Type B pancreatic cell (in vitro differentiated cells): ENCODE measurements at places on chromosomes 5 and 9. TPM values are rescaled to one million over a fixed set of nuclear protein-coding genes. Genes with fewer than 3 reads are reported as not detected.

GRCh38 chr5:68217528-68217927, 2.0 kb downstream of the PIK3R1 start:
- no peaks in the 10 kb centered on the region for H3K27me3 ChIP-seq
- peak overlapping the region; percentile 92 for H3K4me3 ChIP-seq
- DNase-seq = no peak
- peaks cover 11% of the 10 kb centered on the region for H3K36me3 ChIP-seq
- H3K4me1 ChIP-seq = peaks cover 34% of the 10 kb centered on the region

DNA sequence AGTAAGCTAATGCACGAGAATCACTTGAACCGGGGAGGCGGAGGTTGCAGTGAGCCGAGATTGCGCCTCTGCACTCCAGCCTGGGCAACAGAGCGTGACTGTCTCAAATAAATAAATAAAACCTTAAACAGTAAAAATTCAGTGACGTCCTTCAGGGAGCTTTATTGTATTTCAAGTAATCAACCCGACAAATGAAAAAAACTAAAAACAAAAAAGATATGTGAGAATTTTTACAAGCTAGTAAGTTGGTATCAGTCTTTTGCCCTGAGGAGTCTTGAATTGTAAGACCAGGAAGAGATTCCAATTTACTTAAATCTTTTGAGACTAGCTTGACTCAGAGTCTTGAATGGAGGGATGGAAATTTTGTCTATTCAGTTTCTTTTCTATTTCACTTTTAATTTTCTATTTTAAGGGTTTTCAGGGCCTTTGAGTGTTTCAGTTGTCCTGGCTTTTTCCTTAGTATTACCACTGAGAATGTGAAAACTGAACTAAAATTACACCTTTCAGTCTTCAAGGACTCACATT, 126.0 kb upstream of the DHFR start:
- no peaks in the 10 kb centered on the region for H3K27me3 ChIP-seq
- no peaks in the 10 kb centered on the region for H3K4me1 ChIP-seq
- H3K27ac ChIP-seq = no peak overlapping the region
- H3K36me3 ChIP-seq = no peaks in the 10 kb centered on the region
- no peak overlapping the region for H3K4me3 ChIP-seq
- DNase-seq = no peak

DNA sequence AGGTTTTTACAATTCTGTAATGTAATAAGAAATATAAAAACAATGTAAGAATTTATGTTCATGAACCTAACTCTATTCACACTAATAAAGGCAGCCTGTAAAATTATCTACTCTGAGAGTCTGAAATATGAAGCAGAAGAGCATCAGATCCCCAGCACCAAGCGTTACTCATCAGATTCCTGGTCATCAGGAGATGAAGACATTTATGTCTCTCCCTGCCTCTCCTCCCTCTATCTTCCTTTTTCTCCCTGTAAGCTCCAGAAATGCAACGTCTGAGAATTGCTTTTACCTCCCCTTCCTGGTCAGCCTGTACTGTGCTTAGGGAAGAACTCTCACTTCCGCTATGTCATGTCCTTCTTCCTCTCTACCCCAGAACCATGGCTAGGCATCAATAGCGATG, 114.4 kb upstream of the SLIT3 start:
- no peaks in the 10 kb centered on the region for H3K36me3 ChIP-seq
- no peak overlapping the region for H3K27ac ChIP-seq
- no peak for DNase-seq
- peaks cover 8% of the 10 kb centered on the region for H3K4me1 ChIP-seq

DNA sequence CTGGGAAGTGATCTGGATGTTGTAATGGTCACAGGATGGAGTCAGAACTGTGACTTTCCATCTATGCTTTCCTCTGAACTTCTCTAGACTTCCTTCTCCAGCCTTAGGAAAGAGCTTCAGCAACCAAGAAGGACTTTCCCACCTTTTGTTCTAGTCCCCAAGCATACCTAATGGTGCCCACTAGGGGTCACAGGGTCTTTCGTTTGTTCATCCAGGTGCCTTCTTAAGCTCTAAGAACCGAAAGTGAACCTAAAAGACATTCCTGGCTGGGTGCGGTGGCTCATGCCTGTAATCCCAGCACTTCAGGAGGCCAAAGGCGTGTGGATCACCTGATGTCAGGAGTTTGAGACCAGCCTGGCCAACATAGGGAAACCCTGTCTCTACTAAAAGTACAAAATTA, 1.8 kb upstream of the WNT8A start:
- no peak overlapping the region for H3K4me3 ChIP-seq
- no peaks in the 10 kb centered on the region for H3K4me1 ChIP-seq
- no peak overlapping the region for H3K27ac ChIP-seq
- no peaks in the 10 kb centered on the region for H3K27me3 ChIP-seq
- DNase-seq = no peak

The ENTPD2 gene
- 3.3 and 6.4 TPM in 2 replicates for total RNA-seq

The PRUNE2 gene
- total RNA-seq = 3.3 and 6.9 TPM in 2 replicates

The ZNF883 gene
- total RNA-seq = 7.9 and 12.9 TPM in 2 replicates

The IL13 gene
- total RNA-seq = not detected in 2 replicates

The C1QTNF2 gene
- 0.21 and 0.31 TPM in 2 replicates for total RNA-seq

The HMCN2 gene
- 0.12 and 0.86 TPM in 2 replicates for total RNA-seq
